NCI-H1417 (cell line): ENCODE measurements at places on chromosomes 5 and 9.
A peak's percentile ranks its signal among the peaks of the same experiment; 100 is the strongest.

GRCh38 chr9:99296291-99296951, 74.3 kb downstream of the SEC61B start:
- DNase-seq = peak; percentile 96

DNA sequence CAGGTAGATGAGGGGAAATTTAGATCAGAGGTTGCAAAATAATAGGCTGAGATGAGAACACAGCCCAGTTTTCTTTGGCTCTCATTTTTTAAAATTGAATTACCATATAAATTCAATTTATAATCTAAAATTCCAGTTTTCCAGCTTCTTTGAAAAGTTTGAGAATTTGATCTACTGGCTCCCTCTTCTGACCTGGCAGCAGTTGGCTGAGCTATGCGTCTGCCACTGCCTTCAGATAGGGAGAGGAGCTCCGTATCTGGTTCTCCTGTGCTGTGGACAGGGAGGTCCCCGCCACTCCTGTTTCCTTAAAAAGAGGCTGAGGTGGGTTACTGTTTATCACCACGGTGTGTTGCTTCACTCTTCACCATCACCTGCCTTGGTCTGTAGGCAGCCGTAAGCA, 103.7 kb downstream of the ARHGAP26 start:
- no peak for DNase-seq

DNA sequence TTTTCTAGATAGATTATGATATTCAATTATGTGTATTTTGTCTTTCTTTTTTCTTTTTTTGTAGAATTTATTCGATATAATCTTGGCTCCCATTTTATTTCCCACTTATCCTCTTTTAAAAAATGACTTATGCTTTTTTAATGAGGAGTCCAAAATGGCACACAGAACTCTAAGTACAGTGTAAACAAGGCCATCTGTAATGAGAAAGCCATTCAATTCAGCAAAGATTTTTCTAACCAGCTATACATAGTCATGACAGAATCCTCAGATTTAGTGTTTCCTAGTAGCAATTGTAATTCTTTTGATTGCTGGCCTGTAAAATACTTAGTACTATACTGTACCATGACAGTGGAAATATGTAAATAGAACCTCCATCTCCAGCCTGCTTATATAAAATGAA, 651.4 kb downstream of the RAB3C start:
- DNase-seq = no peak

GRCh38 chr5:37319037-37319782, 51.7 kb downstream of the NUP155 start:
- no peak for DNase-seq

DNA sequence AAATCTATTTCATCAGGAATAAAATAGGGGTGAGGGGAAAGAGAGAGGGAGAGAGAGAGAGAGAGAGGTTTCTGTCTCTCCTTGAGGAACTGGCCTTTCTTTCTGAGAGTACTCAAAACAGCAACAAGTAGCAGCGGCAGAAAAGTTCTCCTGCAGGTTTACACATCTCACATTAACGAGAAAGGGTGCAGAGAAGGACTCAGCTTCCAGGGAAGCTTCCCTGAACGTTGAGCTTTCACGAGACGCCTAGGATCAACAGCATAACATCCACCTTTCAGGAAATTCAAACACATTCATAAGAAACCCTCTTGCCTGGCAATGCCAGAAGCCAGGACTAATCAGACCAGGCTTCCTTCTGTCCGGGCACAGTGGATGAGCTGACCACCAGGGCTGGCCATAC, 162.9 kb downstream of the ZDHHC21 start:
- DNase-seq = no peak

DNA sequence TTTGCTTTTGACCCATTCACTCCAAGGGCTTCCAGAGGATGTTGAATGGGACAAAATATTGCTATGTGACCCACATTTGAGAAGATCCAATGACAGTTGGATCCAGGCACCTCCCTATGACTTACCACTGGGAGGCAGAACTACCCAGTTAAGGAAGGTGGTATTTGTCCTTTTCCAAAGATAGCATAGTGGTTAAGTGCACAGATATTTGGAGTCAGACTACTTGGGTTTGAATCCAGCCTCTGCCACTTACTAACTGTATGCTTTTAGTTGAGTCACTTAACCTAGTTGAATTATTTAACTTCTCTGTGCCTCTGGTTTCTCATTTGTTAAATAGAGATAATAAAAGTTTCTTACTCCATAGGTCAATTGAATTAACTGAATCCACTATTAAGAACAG, 74.5 kb upstream of the PALM2AKAP2 start:
- DNase-seq = no peak
